Posterior vena cava (tissue), 2 donors: ENCODE measurements at places on chromosomes 12 and 14. TPM values are rescaled to one million over a fixed set of nuclear protein-coding genes. Genes with fewer than 3 reads are reported as not detected.

The TAS2R7 gene
- total RNA-seq: not detected

The GPR135 gene
- total RNA-seq: 7.5 TPM

The ANO2 gene
- total RNA-seq: 9.2 TPM

The RNFT2 gene
- total RNA-seq: 2.2 TPM

The CLEC1B gene
- not detected for total RNA-seq

The SERPINA12 gene
- not detected for total RNA-seq

The WDHD1 gene
- 3.0 TPM for total RNA-seq

The DYRK2 gene
- 44.3 TPM for total RNA-seq

The CEP170B gene
- total RNA-seq: 47.0 TPM

GRCh38 chr12:80040075-80040738, 59.1 kb upstream of the OTOGL start:
- DNase-seq: no peak

- no peak for DNase-seq
Measured at GRCh38 chr14:96416292-96416691, 24.4 kb downstream of the AK7 start.

DNA sequence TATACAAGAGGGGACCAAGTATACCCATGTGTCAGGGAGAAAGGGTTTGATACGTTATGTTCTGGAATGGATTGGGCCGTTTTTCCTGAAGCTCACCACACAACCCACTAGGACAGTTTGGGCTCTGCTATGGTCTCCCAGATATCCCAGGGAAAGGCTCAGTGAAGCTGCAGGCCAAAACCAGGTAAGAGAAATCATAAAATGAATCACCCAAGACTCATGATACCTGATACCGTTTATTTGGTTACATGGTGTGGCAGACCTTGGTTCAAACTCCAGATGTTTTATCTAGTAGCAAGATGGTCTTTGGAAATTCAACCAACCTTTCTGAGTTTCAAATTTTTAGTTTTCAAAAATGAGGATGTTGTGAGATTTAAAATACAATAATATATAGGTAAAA, 177.6 kb downstream of the C12orf75 start:
- no peak for DNase-seq

GRCh38 chr12:5083955-5084849, 40.5 kb downstream of the KCNA5 start:
- DNase-seq: no peak

- DNase-seq: no peak
Measured at GRCh38 chr14:99040711-99041110, 231.3 kb downstream of the BCL11B start.

DNA sequence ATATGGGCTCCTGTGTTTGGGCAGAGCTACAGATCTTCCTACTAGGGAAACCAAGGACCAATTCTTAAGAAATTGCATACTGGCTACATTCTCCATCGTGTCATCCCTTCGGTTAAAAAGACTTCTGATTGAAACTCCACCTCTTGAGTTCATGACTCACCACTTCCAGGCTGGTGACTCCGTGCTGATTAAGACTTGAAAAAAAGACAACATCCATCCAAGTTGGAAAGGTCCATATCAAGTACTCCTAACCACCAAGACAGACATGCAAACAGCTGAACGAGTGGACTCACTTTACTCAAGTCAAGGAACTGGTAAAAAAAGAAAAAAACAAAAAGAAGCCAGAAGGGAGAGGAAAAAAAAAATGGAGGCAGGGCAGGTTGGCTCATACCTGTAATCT, 63.4 kb downstream of the APOBEC1 start:
- no peak for DNase-seq

- no peak for DNase-seq
Measured at GRCh38 chr12:90199006-90199405, 490.4 kb upstream of the ATP2B1 start.

DNA sequence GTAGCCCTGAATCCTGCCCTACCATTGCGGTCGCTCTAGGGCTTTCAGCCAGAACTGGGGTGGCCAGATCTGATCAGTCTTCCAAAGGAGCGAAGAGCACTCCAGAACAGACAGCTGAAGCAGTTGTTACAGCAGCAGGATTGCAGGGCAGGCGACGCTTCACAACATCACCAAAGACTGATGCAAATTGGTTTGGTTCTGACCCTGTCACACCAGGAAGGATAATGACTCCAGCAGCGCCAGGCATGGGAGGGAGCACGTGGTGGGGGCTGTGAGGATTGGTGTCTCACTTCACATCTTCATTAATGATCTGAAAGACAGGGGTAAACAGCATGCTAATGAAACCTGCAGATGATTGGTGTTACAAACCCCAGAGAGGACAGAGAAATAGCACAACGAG, 30.6 kb upstream of the VSX2 start:
- no peak for DNase-seq

GRCh38 chr12:14043776-14044175, 62.4 kb upstream of the GRIN2B start:
- DNase-seq: no peak

- no peak for DNase-seq
Measured at GRCh38 chr14:96893966-96894622, 96.9 kb downstream of the VRK1 start.

DNA sequence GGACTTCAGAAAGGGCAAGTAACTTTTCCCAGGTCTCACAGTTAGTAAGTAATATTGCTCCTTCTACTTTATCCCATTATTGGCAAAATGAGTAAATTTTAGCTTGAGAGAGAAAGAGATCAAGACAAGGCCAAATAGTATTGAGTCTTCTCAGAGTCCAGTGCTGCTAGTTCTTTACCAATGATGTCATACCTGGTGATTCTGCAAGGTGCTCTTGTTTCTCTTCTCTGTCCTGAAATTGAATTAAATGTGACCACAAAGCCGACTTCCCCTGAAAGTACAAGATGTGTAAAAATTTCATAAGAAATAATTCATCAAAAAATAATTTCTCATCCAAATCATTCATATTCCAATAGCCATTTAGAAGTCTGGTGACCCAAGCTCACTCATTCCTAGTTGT, 97.5 kb upstream of the SINHCAF start:
- no peak for DNase-seq
